ENCODE measurements at places on chromosomes 13 and 19.

DNA sequence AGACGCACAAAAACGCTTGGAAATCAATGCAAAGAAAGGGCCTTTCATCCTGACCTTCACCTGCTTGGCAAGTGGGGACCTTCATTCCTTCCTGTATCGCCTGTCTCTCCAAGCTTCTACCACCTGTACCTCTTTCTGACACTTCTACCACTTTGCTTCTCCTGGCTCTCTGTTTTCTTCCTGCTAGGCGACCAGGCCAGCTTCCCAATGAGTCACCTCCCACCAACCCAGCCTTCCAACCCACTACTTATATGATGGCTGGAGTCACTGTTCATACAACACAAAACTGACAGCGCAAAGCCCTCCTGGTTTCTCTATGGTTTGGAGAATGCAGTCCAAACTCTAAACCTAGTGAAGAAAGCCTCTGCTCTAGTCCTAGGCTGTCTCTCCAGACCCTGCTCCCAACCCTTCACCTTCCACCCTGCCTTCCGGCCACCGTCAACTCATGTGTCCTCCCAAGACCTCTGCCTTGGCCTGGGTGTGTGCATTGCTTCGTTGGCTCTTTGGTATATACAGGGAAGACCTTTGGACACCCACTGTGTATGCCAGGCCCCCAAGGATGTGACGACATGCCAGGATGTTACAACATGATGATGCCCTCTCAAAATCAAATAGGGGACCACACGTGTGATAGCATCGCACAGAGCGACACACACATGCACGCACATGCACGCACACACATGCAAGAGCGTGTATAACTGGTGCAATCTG, 148.5 kb downstream of the STK24 start:
- no peak for DNase-seq

GRCh38 chr13:27300941-27301586, 30.4 kb downstream of the RASL11A start:
- DNase-seq, result no peak

DNA sequence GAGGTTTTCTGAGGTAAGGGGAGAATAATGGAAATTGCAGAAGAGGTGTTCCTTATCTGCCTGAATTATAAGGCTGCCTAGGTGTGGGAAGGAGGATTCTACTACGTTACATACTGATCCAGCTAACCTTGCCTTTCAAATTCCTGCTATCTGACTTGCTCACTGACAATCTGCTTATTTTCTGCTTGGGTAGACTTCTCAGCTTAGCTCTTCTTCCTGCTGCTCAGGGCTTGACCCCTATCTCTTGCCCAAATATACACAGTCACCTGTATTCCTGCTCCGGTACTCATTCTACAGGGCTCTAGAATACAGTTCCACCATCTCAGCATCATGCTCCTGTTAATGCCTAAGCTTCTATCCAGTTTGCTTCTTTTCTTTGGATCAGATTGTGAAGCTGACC, 1607.6 kb downstream of the OLFM4 start:
- DNase-seq, result no peak

GRCh38 chr19:48169578-48169938, 586 bp downstream of the LIG1 start:
- DNase-seq, result peak; percentile 33

DNA sequence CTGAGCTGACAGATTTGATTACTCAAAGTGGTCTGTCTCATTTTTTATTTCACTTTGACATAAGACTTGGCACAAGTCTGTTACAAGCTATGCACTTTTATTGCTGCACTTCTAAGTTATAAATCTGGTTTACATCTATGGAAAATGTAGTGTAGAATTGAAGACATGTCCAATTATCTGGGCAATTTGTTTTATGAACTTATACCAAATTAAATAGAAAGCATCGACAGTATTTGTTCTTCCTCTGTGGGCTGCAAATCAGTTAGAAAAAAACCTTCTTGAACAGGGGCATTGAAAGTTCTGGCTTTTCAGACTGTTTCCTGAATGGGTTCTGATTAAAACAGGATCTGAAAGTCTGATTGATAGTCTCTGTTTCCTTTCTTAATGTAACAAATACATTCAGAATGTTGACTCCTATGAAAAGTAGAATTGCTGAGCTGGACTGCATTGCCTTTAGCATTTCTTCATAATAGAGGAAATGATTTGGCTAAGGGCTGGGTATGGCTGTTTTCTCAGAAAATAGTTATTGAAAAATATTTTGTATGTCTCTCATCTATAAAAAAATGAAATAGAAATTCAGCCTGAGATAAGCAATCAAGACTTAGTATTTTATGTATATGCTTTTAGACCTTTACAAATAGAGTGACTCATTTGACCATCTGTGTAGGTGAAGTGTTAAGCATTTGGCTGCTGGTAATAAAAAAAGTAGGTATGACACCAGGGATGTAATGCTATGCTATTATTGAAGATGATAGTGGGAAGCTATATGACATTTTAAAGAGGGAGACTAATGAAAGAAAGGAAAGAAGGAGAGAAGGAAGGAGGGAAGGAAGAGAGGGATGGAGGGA, 210.9 kb upstream of the SPRY2 start:
- DNase-seq, result peak; percentile 51

GRCh38 chr13:80036845-80037504, 304.0 kb downstream of the SPRY2 start:
- peak; percentile 95 for DNase-seq

GRCh38 chr19:38705197-38706019, 38.9 kb downstream of the CAPN12 start:
- DNase-seq, result no peak

DNA sequence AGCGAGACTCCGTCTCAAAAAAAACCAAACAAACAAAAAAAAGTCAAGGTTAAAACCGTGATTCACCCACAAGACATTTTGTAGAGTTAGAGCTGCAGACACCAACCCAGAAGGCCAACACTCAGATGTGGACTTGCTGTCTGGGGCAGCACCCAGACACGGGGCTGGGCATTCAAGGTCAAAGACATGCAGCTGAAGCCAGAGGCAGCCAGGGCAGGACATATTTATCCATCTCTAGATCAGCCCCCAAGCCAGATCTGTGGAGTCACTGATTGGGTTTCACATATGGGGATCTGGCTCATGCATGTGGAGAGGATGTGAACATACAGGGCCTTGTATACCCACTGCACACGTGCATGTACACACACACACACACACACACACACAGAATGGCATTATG, 3.6 kb downstream of the KLK15 start:
- no peak for DNase-seq

- DNase-seq, result no peak
These were observed 130.6 kb downstream of the KLF5 start for GRCh38 chr13:73189362-73189761.

DNA sequence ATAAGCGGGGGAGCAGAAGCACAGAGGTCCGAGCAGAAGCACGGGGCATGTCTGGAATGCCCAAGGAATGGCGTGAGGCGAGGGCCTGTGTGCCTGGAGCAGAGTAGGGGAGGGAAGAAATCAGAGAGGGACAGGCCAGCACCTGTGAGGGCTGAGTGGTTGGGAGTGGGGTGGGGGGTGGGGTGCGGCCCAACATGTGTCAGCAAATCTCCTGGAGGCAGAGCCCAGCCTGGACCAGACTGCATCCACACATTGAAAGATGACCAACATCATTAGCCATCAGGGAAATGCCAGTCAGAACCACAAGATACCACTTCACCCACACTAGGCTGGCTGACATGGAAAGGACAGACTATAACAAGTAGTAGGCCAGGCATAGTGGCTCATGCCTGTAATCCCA, 11.2 kb downstream of the CLASRP start:
- DNase-seq, result no peak

GRCh38 chr13:80224468-80224867, 116.5 kb downstream of the SPRY2 start:
- DNase-seq, result no peak

- DNase-seq, result no peak
These were observed 249.5 kb upstream of the STARD13 start for GRCh38 chr13:33535061-33535460.

GRCh38 chr13:97809576-97809975, 143.9 kb upstream of the IPO5 start:
- no peak for DNase-seq

DNA sequence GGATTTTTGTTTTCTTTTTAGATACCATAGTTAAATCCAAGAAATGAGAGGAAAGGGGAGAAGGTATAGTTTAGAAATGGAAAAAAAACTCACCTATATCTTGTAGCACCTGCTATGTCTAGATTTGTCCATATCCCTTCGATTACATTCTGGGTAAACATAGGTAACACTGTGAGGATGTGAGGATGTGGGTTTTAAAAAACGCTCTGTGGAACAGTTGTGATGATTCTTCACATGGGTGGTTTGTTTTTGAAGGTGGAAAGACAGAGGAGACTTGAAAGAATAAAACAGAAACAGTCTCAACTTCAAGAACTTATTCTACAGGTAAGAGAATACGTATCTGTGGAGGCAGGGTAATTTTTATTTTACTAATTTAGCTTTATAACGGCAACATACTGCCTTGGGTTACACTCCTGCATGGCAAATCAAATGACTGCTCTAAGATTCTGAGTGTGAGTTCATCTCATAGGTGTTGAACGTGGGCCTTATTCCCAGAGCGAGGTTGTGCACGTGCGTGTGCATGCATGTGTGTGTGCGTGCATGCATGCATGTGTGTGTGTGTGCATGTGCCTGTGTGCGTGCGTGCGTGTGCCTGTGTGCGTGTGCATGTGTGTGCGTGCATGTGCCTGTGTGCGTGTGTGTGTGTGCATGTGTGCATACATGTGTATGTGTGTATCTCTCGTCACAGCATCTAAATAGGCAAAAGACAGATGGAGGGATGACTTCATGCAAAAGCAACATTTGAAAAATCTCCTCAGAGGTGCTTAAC, 23.5 kb downstream of the ATP4B start:
- no peak for DNase-seq

GRCh38 chr13:47413112-47413511, 516.3 kb upstream of the HTR2A start:
- DNase-seq, result no peak

DNA sequence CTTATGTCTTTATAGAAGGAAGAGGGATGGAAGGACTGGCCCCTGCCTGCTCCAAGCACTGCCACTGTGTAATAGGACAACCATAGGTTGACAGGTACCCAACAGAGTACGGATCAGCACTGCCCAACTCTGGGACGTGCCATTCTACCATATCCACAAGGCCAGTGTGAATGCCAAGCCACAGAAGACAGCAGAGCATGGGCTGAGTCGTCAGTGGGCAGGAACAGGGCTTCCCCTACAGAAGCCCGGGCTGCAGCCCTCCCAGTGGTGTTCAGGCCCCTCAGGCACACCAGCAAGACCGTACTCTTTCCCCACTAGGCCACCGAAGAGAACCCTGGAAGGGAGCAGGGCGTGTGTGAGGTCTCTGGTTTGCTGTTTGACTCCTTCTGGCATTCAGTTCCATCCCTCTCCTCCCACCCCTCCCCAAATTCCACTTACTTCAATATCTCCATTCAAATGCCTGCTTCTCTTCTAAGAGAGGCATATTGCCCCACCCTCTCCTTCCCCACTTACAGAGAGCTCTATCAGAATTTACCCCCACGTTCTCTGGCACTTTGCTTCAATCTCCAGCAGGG, 209.4 kb downstream of the FOXO1 start:
- no peak for DNase-seq

DNA sequence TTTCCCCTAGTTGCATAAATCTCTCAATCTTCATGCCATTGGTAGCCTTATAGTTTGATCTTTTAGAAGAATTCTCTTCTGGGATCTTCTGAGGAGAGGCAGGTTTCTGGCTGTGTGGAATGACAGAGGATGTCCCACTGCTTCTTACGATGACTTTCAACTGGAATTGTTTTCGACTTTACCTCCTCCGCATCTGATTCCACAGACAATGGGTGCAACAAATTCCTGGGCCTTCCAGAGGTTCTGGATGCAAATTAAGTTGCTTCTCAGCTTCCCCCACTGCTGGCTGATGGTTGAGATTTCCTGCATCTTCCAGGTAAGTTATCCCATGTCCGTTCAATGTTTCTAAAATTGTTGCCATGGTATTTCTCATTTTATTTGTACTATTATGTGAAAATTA, 142.3 kb upstream of the TSC22D1 start:
- DNase-seq, result no peak

GRCh38 chr13:46621792-46622629, 69.0 kb downstream of the LRCH1 start:
- no peak for DNase-seq

- no peak for DNase-seq
These were observed 5.7 kb downstream of the SLC7A9 start for GRCh38 chr19:32863841-32864240.

GRCh38 chr13:48153186-48153585, 58.3 kb upstream of the MED4 start:
- DNase-seq, result no peak

DNA sequence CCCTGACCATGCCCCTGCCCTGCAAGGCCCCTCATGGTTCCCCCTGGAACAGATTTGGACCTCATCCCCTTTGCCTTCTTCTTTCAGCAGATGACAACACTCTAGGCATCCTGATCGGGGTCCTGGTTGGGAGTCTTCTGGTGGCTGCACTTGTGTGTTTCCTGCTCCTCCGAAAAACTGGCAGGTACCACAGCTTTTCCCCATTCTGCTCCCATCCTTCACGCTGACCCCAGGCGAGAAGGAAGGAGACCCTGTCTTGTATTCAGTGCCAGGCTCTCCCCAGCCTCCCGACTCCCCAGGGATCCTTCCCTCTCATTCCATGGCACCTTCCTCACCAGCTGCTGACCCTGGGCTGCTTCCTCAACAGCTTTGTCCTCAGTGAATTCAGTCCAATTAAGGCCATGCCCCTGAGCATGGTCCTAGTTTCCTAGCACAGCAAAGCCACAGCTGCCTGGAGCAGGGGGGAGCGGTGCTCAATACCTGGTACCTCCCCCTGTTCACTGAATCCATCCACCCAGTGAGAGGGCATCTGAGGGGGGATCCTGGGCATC, 8.4 kb downstream of the CEACAM21 start:
- DNase-seq, result no peak

GRCh38 chr19:54448040-54448773, 792 bp upstream of the LENG8 start:
- DNase-seq, result peak; percentile 52

GRCh38 chr13:98761126-98761985, 8.9 kb upstream of the SLC15A1 start:
- DNase-seq, result peak; percentile 85
